Stimulated activated CD4-positive, alpha-beta T cell treated with anti-CD3 and anti-CD28 coated beads, Interleukin-4, amount 100 ng/mL, for 1 hour (primary cell): ENCODE measurements at places on chromosomes 1 and 21.

DNA sequence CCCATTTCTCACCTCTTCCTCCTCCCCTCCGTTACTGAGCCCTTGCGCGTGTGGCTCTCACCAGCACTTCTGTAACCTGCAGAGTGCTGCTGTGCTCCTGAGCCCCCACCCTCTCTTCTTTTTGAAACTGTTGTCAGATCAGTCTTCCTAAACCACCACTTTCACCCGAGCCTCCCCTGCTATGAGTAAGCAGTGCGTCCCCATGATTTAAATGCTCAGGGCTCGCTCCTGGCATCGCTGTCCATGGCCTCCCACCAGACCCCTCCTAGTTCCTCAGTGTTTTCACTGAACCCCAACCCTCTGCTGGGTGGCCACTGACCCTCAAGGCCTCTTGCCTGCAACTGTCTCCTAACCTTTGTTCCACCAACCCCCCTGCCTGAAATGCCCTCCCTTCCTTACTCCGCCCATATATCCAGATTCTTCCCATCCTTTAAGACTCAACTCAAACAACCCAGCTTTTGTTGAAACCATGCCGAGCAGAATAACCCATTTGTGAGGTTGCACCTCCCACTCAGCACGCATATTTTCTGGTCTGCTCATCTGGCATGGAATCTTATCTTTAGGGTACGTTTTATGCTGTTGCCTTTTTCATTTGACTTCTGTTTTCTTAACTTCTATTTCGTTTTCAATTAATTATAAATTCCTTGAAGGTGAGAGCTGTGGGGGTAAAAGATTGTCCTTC is 64.5 kb upstream of the FAM3B start:
- DNase-seq = no peak

GRCh38 chr1:244254467-244254866 is 197.2 kb downstream of the ADSS2 start:
- no peak for DNase-seq

DNA sequence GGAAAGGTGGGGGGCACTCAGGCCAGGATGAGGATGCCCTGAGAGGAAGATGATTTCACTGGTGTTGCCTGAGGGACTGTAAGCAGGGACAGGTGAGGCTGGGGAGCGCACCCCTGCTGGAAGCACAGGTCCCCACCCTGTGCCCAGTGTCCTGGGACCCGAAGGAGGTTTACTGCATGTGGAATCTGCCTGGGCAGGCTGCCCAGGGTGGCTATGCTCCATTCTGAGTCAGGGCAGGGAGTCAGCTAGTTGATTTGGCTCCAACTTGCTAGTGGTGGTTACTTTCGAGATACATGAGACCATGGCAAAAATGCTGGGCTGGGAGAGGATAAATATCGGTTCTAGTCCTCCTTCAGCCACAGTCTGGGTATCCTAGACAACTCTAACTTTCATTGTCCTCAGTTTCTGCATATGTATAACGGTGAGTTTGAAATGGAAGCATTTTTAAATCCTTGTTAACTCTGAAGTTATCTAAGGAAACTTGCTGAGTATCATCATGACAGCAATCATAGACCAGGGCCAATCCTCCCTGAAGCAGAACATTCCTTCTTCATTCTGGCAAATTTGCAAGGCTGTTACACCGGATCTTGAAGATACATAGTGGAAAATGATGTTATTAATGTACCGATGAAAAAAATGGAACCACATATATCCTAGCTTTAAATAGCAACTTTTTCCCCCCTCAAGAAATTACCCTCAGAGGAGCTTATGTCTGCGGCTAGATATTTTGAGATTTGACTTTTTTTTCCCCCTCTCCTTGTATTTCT is 7.7 kb downstream of the TLR5 start:
- no peak for DNase-seq

GRCh38 chr1:212313616-212314015 is 28.4 kb downstream of the PPP2R5A start:
- no peak for DNase-seq

GRCh38 chr1:78672428-78672827 is 22.8 kb downstream of the IFI44 start:
- no peak for DNase-seq

DNA sequence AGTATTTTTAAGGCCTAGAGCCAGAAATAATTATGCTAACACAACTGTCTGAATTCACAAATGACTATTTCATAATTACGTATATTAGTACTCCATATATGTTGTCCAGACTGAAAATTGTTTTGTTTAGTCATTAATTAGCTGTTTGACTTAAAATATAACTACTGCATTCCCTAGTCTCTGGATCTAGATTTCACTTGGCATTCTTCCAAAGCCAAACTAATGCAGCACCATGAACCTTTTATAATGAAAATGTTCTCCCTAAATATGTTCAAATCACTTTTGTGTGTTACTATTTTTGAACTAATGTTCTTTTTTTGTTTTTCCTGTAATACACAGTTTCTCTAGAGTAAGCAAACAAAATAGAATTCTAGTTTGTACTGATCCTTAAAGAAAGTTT is 46.1 kb downstream of the CAMTA1 start:
- DNase-seq = no peak

DNA sequence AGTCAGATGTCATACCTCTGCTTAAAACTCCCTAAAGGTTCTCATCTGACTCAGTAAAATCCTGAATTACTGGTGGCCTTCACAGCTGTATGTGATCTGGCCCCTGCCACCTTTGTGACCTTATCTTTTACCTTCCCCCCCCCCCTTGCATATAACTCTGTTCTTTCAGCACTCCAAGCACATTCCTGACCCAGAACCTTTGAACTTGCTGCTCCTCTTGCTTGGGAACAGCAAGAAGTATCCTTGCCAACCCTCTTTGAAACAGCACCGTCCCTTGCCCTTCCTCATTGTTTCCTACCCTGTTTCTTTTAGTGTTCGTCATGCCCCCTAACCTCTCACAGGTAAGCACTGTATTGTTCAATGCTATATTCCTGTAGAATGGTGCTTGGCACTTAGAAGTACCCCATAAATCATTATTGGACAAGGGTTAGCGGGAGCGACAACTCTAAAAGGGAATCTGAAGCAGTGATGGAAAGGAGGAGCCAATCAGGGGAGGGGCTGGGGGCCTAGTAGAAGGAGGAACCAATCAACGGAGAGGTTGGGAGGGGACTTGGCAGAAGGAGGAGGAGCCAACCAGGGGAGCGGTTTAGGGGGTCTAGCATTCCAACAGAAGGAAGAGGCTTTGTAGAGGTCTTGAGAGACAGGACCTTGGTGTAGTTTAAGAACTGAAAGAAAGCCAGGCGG is 13.9 kb downstream of the CACHD1 start:
- DNase-seq = no peak

GRCh38 chr1:54350360-54350759 is 55.8 kb downstream of the SSBP3 start:
- no peak for DNase-seq

DNA sequence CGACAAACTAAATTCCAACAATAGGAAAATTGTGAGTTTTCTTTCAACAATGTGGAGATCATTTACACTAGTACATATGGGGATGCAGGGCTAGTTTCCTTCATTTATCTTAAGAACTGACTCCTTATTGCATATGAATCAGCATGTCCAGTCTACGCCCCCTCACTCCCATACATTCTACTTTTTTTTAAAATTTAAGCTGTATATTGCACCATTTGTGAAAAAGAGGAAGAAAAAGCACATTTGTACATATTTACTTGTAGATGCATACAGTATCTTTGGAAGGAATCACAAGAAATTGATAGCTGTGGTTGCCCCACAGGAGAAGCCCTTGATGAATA is 15.9 kb downstream of the VPS26C start:
- DNase-seq = no peak

- peak; percentile 56 for DNase-seq
These were observed 1.7 kb downstream of the TMCC2 start for GRCh38 chr1:205229399-205229871.

DNA sequence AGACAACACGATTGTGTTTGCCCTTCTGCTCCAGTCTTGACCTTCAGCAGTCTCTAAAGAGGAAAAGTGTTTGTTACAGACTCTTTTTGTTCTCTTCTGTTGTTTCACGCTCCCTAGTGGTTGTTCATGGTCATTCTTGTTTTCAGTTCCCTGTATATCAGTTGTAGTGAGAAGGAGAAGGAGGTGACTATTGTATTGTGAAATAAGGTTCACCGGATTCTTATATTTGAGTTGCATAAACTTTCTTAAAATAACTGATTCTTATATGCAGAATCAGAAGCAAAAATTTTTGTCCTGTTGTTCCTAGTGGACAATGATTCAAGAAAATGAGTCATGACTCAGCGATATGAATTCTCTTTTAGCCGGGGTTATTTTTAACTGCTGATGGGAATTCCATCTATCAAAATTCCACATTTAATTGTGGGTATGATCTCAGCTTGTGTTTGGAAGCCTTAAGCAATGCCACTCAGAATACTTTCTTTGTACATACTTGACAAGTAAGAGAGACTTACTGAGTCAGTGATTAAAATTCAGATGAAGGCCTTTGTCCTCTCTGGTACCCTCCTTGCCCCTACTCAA is 152.2 kb downstream of the CLEC20A start:
- no peak for DNase-seq
